ENCODE measurements at places on chromosomes 16 and 17.

DNA sequence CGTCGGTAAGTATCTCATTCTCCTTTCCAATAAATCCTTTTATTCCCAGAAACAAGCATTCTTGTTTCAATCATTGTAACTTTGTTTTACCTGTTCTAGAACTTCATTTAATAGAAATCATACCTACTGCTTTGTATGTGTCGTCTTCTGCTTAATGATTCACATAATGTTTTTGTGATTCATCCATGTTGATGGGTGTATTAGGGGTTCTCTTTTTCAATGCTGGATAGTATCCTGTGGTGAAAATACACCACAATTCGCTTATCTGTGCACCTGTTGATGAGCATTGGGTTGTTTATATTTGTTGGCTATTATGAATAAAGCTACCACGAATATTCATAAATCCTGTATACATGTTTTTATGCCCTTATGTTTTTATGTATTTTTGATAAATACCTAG, 703.2 kb downstream of the MAF start:
- no peak for DNase-seq

- DNase-seq, result no peak
Observed at GRCh38 chr17:38469875-38470274, 41.6 kb downstream of the ARHGAP23 start.

- no peak for DNase-seq
Observed at GRCh38 chr16:82358606-82359221, 188.7 kb upstream of the MPHOSPH6 start.

GRCh38 chr17:77248216-77249114, 107.7 kb downstream of the SEC14L1 start:
- DNase-seq, result no peak

DNA sequence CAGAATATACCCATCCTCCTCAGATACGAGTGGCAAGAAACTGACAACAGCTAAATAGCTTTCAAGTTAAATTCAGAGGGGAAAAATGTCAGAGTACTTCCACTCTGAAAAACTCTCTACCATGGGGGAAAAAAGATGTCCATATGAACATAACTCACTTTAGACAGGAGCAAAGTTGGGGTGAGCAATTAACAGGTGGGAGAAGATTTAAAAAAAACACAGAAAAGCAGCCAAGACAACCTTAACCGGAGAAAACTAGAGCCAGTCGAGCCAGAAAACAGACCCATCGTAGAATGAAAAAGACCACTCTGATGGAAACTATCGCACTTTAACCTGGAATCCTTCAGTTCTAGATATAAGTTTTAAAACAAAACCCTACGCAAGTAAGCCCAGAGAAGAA, 833 bp downstream of the TERF2 start:
- no peak for DNase-seq

DNA sequence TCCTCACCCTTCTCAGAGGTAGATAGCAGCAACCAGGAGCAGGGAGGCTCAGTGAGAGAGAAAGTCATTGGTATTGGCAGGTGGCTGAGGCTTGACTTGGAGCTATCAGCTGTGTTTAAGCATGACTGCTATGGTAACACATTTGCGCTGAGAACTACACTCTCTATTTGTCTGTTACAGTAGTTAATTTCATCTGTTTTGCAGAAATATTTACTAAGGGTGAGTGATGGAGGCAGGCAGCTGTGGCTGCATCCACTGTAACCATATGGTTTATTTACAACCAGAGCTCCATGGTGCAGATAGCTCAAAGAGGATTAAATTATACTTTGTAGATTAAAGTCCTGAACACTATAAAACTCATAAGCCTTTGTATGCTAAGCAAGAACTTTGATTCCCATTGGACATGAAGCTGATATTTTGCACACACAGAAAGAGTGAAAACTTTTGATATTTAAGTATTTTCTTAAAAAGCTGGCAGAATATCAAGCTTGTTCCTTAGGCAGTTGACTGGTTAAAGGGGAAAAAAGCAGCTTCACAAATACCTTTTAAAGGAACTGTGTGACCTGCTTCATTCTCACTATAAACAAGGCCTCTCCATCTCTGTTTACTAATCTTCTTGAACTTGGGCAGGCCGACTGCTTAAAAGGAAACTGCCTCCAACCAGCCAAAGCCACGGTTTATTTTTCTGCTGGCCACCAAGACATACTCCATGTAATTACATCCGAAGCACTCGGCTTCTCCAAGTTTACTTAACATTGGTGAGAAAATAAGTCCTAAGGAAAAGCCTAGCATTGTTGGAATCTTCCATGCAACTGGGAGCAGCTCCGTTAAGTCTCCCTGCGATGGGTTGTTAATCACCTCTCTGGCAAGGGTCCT, 299.8 kb upstream of the ZFHX3 start:
- DNase-seq, result no peak

DNA sequence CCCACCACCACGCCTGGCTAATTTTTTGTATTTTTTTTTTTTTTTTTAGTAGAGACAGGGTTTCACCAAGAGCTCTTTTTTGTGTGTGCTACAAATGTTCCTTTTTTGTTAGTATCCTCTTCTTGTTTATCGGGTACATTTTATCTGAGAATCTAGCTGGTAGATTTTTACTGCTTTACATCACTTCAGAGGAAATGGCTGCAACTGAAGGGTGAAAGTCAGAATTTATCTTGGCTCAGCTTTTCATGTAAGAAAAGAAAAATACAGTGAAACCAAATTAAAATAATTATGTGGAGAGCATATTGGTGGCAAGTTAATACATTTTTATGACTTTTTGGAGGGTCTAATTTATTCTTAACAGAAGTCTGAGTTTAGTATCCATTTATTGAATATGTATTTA, 26.0 kb downstream of the CBFB start:
- DNase-seq, result no peak
